Ovary (tissue), 10 donors: ENCODE measurements at places on chromosomes 1 and 21. TPM values are rescaled to one million over a fixed set of nuclear protein-coding genes. Genes with fewer than 3 reads are reported as not detected.

Gene NTPCR
- total RNA-seq, result 17.5 TPM

DNA sequence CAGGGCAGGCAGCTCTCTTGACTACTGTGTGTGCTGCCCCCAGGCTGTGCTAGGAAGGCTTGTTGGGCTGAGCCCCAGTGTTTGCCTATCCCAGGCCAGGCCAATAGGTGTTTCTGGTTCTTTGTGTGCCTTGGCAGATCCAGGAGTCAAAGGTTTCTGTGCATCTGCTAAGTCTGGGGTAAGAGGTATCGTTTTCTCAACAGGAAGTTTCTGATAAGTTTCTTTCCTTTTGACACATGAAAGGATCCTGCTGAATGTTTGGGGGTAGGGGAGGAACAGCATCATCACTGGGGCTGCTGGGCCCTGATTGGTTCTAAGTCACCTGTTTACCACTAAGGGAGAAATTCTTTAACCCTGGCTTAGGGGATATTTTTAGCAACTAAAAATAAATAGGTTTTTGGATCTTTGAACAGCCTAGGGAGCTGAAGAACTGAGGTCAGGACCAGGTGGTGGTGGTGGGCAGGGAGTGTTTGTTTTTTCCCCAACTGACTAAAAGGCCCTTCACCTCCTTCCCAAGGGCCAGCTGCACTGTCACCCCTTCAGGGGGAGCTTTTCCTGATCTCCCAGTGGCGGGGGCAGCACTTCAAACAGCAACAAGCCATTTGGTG, 85.1 kb downstream of the KCNN3 start:
- H3K27me3 ChIP-seq, result no peaks in the 10 kb centered on the region
- no peaks in the 10 kb centered on the region for H3K4me1 ChIP-seq
- no peak overlapping the region for H3K27ac ChIP-seq
- DNase-seq, result no peak
- no peaks in the 10 kb centered on the region for H3K36me3 ChIP-seq
- H3K4me3 ChIP-seq, result no peak overlapping the region

DNA sequence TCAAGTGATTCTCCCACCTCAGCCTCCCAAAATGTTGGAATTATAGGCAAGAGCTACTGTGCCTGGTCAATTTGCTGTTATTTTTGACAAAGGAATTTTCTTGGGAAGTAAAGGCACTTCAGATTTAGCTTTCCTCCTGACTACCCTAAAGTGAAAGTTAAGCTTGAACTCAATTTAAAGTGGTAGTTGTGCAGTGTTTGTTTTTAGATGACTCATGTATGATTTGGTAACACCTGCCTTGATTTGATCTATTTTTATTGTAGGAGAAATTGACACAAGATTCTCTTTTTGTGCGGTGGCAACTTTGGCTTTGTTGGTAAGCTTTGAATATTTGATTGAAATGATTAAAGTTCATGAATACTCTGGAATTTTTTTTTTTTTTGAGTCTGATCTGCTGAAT, 5.0 kb downstream of the RABGGTB start:
- H3K27ac ChIP-seq, result no peak overlapping the region
- no peak for DNase-seq
- no peak overlapping the region for H3K4me3 ChIP-seq
- H3K36me3 ChIP-seq, result no peaks in the 10 kb centered on the region

DNA sequence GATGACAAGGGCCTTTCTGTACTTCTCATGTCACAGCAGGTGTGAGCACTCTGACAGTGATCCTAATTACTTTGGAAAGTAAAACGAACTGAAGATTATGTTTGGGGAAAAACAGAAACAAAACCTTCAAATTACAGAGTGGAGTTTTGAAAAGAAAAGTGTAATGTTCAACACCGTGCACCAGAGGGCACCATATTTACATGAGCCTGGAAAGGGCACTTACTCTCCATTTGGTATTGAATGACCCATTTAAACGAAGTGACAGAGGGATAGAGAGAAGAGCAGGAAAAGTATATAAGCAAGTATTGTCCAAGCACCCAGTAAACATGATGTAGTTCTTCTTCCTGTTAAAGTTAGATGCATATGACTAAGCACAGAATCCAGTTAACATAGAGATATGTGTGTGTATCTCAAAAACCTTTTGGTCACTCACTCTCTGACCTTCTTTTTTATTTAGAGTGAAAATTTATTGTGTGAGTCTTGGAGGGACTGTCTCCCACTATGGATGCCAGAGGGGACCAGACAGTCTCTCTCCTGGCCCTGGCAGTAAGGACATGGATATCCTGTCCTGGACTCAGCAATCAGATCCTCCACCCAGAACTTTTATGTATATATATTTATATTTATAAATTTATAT, 3.8 kb upstream of the RGSL1 start:
- H3K27ac ChIP-seq, result no peak overlapping the region
- no peaks in the 10 kb centered on the region for H3K27me3 ChIP-seq
- H3K4me3 ChIP-seq, result no peak overlapping the region
- no peaks in the 10 kb centered on the region for H3K36me3 ChIP-seq

DNA sequence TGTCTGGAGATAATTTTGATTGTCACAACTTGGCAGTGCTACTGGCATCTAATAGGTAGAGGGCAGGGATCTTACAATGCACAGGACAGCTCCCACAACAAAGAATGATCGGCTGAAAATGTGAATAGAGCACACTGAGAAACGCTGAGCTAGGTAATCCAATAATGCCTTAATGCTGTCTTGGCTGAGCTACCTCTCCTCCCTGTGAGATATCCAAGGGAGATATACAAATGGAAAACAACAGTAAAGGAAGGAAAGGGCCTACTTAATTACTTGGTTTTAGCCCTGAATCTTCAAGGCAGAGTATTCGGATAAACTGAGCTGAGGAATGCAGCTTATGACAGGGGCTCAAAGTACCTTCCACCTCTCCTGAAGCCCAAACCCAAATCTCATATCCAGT, 2.9 kb downstream of the DNASE2B start:
- no peak overlapping the region for H3K27ac ChIP-seq
- H3K4me1 ChIP-seq, result no peaks in the 10 kb centered on the region
- H3K36me3 ChIP-seq, result no peaks in the 10 kb centered on the region
- no peak overlapping the region for H3K4me3 ChIP-seq
- H3K27me3 ChIP-seq, result no peaks in the 10 kb centered on the region

- no peaks in the 10 kb centered on the region for H3K36me3 ChIP-seq
- H3K4me1 ChIP-seq, result no peaks in the 10 kb centered on the region
- no peak overlapping the region for H3K4me3 ChIP-seq
- DNase-seq, result no peak
- H3K27ac ChIP-seq, result no peak overlapping the region
- no peaks in the 10 kb centered on the region for H3K27me3 ChIP-seq
Measured at GRCh38 chr1:182984621-182985020, 31.7 kb upstream of the SHCBP1L start.

Gene TTLL7
- 2.2 TPM for total RNA-seq

- no peaks in the 10 kb centered on the region for H3K27me3 ChIP-seq
- no peak overlapping the region for H3K27ac ChIP-seq
- no peaks in the 10 kb centered on the region for H3K4me1 ChIP-seq
- H3K36me3 ChIP-seq, result no peaks in the 10 kb centered on the region
- DNase-seq, result no peak
Measured at GRCh38 chr1:201206176-201206575, 15.6 kb downstream of the IGFN1 start.

DNA sequence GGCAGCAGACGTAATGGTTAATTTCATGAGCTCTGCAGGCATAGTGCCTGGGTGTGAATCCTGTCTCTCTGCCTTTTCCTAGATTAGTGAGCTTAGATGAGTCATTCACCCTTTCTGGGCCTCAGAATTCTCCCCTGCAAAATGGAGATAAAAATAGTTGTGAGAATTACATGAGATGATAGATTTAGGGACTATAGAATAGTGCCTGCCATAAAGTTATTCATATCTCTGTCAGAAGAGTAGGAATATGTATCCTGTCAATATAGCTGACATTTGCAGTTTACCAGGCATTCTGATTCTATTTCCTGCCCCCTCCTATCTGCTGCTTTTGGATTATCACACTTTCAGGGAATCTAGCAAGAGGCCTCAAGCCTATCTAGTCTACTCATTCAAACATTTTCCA, 112.0 kb downstream of the PDE4B start:
- H3K27ac ChIP-seq, result no peak overlapping the region
- no peaks in the 10 kb centered on the region for H3K27me3 ChIP-seq
- DNase-seq, result no peak
- no peak overlapping the region for H3K4me3 ChIP-seq

DNA sequence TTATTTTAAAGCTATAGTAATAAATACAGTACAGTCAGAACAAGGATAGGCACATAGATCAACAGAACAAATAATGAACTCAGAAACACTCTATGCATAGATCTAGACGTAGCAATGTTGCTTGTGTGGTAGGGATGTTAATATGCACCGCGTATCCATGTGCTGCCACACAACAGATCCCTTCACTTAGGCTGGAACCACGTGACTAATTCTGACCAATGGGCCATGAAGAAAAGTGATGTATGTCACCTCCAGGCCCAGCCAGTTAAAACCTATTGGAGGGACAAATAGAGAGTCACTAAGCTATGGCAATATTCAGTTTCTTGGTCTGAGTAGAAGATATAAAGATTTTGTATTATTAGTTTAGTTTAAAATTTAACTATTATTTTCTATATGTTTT, 91.4 kb downstream of the ADAMTS1 start:
- no peaks in the 10 kb centered on the region for H3K4me1 ChIP-seq
- no peaks in the 10 kb centered on the region for H3K36me3 ChIP-seq
- no peak overlapping the region for H3K4me3 ChIP-seq
- H3K27me3 ChIP-seq, result no peaks in the 10 kb centered on the region
